ENCODE measurements at places on chromosomes 3 and 15.
A peak's percentile ranks its signal among the peaks of the same experiment; 100 is the strongest.

GRCh38 chr3:50268703-50269451 is at the start of gene SEMA3B:
Gene SEMA3B (plus strand): TSS chr3:50269147. CDS start chr3:50269241, 94 bp downstream.
- DNase-seq: no peak

DNA sequence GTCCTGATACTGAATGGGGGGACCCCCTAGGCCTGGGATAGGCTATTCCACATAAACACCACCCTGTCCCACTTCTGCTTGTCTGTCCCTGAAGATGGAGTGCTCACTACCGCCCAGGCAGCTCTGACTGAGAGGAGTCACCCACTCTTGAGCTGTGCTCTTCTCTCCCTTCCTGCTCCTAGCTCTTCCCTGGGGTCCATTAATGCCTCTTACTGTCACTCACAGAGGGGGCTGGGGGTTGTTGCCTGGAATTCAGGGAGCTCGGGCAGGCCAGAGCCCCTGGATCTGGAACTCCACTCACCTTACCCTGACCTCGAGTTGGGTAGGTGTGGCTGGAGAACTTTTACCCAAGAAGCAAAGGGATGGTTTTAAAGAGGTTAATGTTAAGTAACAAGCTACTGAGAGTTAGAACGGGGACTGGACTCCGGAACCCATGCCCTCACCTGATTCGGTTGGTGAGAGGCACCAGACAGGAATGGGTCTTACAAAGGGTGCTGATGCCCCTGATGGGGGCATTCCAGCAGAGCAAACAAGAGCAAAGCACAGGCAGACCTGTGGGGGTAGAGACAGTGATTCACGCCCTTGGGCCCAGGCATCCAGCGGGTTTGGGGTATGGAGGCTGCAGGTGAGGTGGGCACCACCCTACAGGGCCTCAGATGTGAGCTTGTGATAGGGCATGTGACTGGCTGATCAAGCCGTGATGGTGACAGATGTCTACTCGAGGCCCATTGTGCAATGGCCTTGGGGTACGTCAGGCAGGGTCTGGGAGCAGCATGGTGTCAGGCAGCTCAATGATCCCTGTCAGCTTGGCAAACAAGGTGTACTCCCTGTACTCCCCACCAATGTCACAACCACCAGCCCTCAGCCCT is 5.4 kb downstream of the NBEAL2 start:
- no peak for DNase-seq

DNA sequence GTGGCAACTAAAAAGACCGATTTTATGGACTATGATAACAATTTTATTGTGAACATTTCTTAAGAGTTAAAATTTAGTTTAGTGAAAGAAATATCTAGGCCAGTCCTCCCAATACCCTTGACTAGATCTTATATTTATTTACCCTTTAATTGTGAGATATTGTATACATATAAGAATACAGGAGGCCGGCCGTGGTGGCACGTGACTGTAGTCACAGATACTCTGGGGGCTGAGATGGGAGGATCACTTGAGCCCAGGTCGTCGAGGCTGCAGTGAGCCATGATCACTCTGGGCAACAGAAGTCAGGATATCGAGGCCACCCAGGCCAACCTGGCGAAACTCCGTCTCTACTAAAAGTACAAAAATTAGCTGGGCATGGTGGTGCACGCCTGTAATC is 756 bp upstream of the RMDN3 start:
- no peak for DNase-seq

GRCh38 chr3:63333815-63334214 is 55.7 kb downstream of the SYNPR start:
- DNase-seq: peak; percentile 2

DNA sequence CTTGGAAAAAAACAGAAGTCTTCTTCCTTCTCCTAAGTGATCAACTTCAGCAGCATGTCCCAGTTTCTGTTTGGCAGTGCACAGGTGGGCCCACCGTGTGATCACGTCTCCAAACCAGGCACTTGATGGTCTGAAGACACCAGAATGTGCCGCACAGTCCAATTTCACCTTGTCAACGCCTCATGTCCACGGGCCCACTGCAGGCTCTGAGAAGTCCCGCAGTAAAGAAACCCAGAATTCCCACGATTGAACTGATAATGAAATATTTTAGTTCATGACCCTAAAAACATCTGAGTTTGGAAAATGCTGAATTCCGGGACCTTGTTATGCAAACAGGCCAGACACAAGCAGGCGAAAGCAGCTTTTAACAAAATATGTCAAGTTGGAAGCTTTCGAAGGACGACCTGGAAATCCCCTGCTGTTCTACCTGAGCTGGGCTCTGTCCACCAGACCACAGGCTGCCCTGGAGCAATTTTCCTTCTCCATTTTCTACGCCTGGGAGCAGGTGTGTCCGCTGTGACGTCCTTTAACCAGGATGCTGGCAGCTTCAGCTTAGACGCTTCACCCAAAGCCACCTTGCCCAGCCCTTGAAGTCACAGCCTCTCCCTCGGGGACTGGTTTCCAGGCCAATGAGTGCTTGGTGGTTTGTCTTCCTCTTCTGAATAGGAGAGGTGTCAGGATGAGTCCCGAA is 167.8 kb upstream of the IQSEC1 start:
- no peak for DNase-seq

DNA sequence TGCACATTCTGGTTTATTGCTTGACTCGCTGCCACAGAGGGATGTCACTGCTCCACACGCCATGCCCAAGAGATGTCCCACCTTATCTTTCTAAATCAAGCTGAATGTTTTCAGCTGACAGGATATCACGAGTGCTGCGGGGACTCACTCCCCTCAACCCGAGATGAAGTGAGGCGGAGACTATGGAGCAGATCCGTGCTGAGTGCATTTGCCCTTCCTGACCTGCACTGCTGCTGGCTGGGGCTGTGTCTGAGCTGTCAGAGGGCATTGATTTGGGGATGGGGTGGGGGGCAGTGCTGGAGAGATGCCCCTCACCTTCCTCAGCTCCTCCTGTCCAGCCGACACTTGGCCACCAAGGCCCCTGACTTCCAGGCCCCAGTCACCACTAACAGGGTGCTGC is 40.5 kb upstream of the CSPG4 start:
- DNase-seq: no peak

GRCh38 chr15:73908030-73908821 is 18.0 kb upstream of the LOXL1 start:
- peak; percentile 55 for DNase-seq

GRCh38 chr3:12866836-12867235 is 25.5 kb upstream of the RPL32 start:
- DNase-seq: no peak

DNA sequence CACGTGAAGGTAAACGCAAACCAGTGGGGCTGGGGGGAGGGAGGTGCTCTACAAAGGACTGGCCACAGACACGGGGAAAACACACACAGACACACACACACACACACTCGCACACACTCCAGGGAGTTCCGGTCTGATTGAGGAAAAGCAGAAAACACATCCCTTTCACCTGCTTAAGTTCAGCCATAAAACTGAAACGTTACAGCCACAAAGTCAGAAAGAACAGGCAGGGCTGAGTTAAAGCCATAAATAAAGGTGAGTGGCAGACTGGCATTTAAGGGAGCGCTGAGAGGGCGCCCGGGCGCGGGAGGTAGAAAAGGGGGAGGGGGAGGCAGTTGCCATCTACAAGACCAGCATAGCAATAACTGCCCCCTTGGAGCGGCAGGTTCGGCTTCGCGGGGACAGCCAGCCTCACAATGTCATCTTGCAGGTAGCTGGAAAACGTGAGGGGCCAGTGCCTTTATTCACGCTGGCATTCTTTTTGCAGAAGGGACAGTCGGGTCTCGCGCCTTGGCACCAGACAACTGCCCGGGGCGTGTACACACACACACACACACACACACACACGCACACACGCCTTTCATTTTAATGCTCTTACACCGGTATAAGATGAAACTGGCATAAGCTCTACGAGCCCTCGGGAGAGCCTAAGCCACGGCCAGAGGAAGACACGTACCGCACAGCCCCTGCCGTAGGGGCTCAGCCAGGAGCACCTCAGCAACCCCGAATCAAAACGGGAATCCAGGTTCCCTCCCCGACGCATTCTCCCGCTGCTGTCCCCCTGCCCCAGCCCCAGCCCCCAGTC is 866 bp downstream of the TNIK start:
- peak; percentile 17 for DNase-seq

- DNase-seq: peak; percentile 46
Observed at GRCh38 chr3:58683466-58683865, 16.9 kb upstream of the FAM3D start.

DNA sequence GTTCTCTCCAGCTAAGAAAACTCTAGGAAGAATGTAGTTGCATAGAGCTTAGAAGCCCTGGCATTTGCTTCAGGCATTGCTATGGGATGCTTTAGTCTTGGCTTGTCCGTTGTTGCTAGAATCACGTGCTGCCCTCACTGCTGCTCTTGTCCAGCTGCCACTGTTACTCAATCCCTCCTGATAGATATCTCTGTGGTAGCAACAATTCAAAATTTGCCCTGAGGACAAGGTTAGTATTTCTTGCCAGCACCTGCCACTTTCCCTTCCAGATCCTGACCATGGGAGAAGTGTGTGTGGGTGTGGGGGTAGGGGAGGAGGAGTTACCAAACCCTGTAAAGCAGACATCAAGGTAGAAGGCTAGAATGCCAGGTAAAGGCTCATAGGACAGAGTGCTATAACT is 113.8 kb downstream of the PPM1L start:
- no peak for DNase-seq

- DNase-seq: no peak
Observed at GRCh38 chr3:53040351-53040820, 5.5 kb downstream of the SFMBT1 start.

- no peak for DNase-seq
Observed at GRCh38 chr3:192487033-192487432, 240.3 kb downstream of the FGF12 start.

- no peak for DNase-seq
Observed at GRCh38 chr15:84023636-84024035, 211.9 kb upstream of the GOLGA6L4 start.
